Left renal cortex interstitium (tissue), 4 donors: ENCODE measurements at places on chromosomes 12 and 14. TPM values are rescaled to one million over a fixed set of nuclear protein-coding genes. Genes with fewer than 3 reads are reported as not detected.

GALC gene
- 36.6 TPM for polyA plus RNA-seq

ZNF385A gene
- 11.7 TPM for polyA plus RNA-seq

REP15 gene
- 1.6 TPM for polyA plus RNA-seq

ZNF891 gene
- 2.9 TPM for polyA plus RNA-seq

MYO1H gene
- polyA plus RNA-seq, result 2.7 TPM

PGAM5 gene
- 28.6 TPM for polyA plus RNA-seq

SLC39A5 gene
- polyA plus RNA-seq, result 69.1 TPM

DAO gene
- polyA plus RNA-seq, result 1.8 TPM

TGM1 gene
- polyA plus RNA-seq, result 4.5 TPM

TAS2R42 gene
- polyA plus RNA-seq, result 0.17 TPM

C12orf54 gene
- 0.49 TPM for polyA plus RNA-seq

TAS2R14 gene
- 3.1 TPM for polyA plus RNA-seq

CELA1 gene
- polyA plus RNA-seq, result not detected

PRB2 gene
- not detected for polyA plus RNA-seq

KCTD10 gene
- polyA plus RNA-seq, result 52.5 TPM

NOVA1 gene
- polyA plus RNA-seq, result 23.8 TPM

CLEC1A gene
- 3.7 TPM for polyA plus RNA-seq

FOXG1 gene
- polyA plus RNA-seq, result not detected

TEX22 gene
- polyA plus RNA-seq, result 4.4 TPM

CISTR gene
- polyA plus RNA-seq, result 0.32 TPM

TESPA1 gene
- 0.49 TPM for polyA plus RNA-seq

SERPINA10 gene
- polyA plus RNA-seq, result 0.78 TPM

ADCY4 gene
- polyA plus RNA-seq, result 15.8 TPM

USP44 gene
- 2.0 TPM for polyA plus RNA-seq

ATP23 gene
- 8.4 TPM for polyA plus RNA-seq

UNC119B gene
- polyA plus RNA-seq, result 70.1 TPM

RNASE1 gene
- 199 TPM for polyA plus RNA-seq

KCNJ8 gene
- 16.9 TPM for polyA plus RNA-seq

LALBA gene
- not detected for polyA plus RNA-seq

TMPRSS12 gene
- polyA plus RNA-seq, result 0.10 TPM

TAS2R9 gene
- polyA plus RNA-seq, result 0.09 TPM

MFAP5 gene
- polyA plus RNA-seq, result 3.5 TPM

ARID2 gene
- 30.3 TPM for polyA plus RNA-seq

AKAP3 gene
- 4.7 TPM for polyA plus RNA-seq

PIANP gene
- 16.8 TPM for polyA plus RNA-seq

ZDHHC17 gene
- 91.5 TPM for polyA plus RNA-seq

NPAS3 gene
- 8.6 TPM for polyA plus RNA-seq

TAS2R31 gene
- 2.0 TPM for polyA plus RNA-seq

IAPP gene
- not detected for polyA plus RNA-seq

INHBE gene
- 0.68 TPM for polyA plus RNA-seq

ARHGEF25 gene
- 38.3 TPM for polyA plus RNA-seq

SLC25A47 gene
- polyA plus RNA-seq, result not detected

P2RX7 gene
- polyA plus RNA-seq, result 1.1 TPM
